ENCODE measurements at places on chromosomes 13 and 19. TPM values are rescaled to one million over a fixed set of nuclear protein-coding genes. Genes with fewer than 3 reads are reported as not detected.
A peak's percentile ranks its signal among the peaks of the same experiment; 100 is the strongest.

The TMEM255B gene
- total RNA-seq, result 1.8 TPM

DNA sequence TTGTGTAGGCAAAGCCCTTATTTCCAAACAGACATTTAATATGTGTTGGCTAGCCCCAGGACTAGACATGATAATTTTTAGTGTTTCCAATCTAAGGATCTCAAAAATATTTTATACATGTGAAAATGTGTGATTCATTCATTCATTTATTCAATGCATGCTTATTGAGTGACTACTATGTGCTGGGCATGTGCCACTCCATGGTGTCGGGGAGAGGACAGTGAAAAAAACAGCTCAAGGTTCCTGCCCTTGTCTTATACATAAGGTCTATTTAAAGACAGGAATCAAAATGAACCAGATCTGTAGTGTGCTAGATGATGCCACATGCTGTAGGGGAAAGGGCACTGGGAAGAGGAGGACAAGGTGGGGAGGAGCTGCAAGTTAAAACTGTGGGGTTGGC is 36.5 kb downstream of the GJA3 start:
- peak; percentile 2 for DNase-seq

- no peak for DNase-seq
Observed at GRCh38 chr13:45602183-45603170, 13.1 kb downstream of the ERICH6B start.

GRCh38 chr19:42313096-42313839 is at the start of gene TMEM145:
Gene TMEM145, plus strand, starts transcription at chr19:42313309. Its CDS starts 68 bp downstream, at chr19:42313377.
- no peak for DNase-seq

DNA sequence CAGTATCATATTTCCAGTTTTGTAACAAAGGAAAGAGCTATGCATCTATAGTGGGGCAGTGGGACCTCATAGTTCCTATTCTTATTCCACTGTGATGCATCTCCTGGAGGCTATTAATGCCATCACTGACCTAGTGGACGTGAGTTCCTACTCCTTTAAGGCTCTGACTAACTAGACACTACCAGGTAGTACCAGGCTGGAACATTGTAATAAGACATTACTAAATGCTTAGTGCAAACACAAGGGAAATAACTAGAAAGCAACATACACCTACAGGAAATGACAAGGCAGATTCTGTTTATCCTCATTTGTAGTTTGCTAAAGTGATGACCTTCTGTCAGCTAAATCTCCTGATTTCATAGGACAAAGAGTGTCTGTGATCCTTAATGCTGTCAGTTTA is 192.5 kb downstream of the POSTN start:
- no peak for DNase-seq

- no peak for DNase-seq
Observed at GRCh38 chr13:28497143-28497876, 2.4 kb upstream of the FLT1 start.

- DNase-seq, result no peak
Observed at GRCh38 chr13:81762449-81762848, 1421.5 kb upstream of the SPRY2 start.

- no peak for DNase-seq
Observed at GRCh38 chr13:111046590-111047141, 68.4 kb upstream of the ARHGEF7 start.

The TSHZ3 gene
- total RNA-seq, result 2.9 TPM

- no peak for DNase-seq
Observed at GRCh38 chr19:1675633-1676350, 23.4 kb upstream of the TCF3 start.

The NOVA2 gene
- 0.08 TPM for total RNA-seq

GRCh38 chr19:45824041-45824471 is 8.9 kb upstream of the RSPH6A start:
- no peak for DNase-seq

DNA sequence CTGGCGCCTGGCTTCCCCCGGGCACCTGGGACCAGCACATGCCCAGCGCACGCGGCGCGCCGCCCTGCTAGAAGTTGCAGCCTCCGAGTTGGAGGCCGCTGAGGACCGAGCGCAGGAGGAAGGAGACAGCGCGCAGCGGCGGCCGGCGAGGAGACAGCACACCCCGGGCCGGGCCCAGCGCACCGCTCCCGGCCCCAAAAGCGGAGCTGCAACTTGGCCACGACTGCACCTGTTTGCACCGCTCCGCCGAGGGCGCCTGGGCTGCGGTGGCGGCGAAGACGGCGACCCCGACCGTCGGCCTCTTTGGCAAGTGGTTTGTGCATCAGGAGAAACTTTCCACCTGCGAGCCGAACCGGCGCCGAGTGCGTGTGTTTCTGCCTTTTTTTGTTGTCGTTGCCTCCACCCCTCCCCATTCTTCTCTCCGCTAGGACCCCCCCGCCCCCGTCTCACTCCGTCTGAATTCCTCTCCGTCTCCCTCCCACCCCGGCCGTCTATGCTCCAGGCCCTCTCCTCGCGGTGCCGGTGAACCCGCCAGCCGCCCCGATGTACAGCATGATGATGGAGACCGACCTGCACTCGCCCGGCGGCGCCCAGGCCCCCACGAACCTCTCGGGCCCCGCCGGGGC is at the start of gene SOX1:
Gene SOX1, plus strand, starts transcription at position 34 of the 626 bp plus-strand sequence. Its CDS starts 510 bp downstream, at position 544.
- DNase-seq, result peak; percentile 17

- DNase-seq, result no peak
Observed at GRCh38 chr19:54211235-54211634, 10.6 kb downstream of the RPS9 start.
